ENCODE measurements at places on chromosomes 2 and 18. TPM values are rescaled to one million over a fixed set of nuclear protein-coding genes. Genes with fewer than 3 reads are reported as not detected.

- no peaks in the 10 kb centered on the region for H3K27me3 ChIP-seq
- no peaks in the 10 kb centered on the region for H3K36me3 ChIP-seq
- H3K4me1 ChIP-seq: no peaks in the 10 kb centered on the region
- H3K27ac ChIP-seq: no peak overlapping the region
- no peak for DNase-seq
Measured at GRCh38 chr2:8324901-8325300, 357.0 kb upstream of the ID2 start.

DNA sequence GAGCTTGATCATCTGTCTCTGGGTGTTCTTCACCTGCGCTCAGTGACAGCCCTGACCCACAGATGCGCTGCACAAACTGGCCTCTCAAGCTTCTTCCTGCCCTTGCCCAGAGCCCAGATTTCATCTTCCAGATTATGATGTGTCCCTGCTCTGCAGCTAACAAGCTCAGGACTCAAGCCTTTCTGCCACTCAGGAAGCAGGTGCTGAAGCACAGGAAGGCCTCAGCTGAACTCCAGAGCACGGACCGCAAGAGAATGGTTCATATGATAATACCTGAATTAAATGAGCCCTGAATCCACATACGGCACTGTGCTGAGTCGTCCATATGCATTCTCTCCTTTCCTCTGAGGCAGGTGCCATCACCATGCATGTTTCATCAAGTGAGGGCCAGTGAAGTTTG is 3.8 kb downstream of the CD207 start:
- DNase-seq: no peak
- no peak overlapping the region for H3K4me3 ChIP-seq
- H3K27ac ChIP-seq: no peak overlapping the region
- H3K36me3 ChIP-seq: no peaks in the 10 kb centered on the region

DNA sequence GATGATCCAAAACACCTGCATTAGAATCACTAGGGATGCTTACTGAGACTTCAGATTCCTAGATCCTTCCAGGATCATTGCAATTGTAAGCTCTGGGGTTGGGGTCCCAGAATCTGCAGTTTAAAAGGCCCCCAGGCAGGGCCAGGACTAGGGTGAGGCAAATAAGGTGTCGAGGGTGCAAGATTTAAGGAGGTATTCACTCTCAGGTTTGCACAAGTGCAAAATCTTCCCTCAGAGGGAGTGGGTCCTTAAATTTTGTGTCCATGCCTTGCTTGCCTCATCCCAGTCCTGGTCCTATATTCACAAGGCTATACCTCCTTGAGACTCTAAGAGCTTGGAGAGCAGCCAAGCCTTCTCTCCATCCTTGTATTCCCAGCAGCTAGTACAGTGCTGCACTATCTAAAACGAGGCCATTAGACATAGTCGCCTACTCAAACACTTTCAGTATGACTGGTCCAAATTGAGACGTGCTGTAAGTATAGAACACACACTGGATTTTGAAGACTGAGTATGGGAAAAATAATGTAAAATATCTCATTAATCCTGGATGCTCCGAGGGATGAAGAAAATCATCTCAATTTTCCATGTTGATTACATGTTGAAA is 31.6 kb upstream of the MREG start:
- H3K4me1 ChIP-seq: no peaks in the 10 kb centered on the region
- H3K36me3 ChIP-seq: peaks cover 2% of the 10 kb centered on the region
- H3K4me3 ChIP-seq: no peak overlapping the region
- no peak overlapping the region for H3K27ac ChIP-seq

C2orf66 gene
- not detected for total RNA-seq

TUBB8B gene
- not detected for total RNA-seq
